NCI-H774 (cell line): ENCODE measurements at places on chromosomes 4 and X.

DNA sequence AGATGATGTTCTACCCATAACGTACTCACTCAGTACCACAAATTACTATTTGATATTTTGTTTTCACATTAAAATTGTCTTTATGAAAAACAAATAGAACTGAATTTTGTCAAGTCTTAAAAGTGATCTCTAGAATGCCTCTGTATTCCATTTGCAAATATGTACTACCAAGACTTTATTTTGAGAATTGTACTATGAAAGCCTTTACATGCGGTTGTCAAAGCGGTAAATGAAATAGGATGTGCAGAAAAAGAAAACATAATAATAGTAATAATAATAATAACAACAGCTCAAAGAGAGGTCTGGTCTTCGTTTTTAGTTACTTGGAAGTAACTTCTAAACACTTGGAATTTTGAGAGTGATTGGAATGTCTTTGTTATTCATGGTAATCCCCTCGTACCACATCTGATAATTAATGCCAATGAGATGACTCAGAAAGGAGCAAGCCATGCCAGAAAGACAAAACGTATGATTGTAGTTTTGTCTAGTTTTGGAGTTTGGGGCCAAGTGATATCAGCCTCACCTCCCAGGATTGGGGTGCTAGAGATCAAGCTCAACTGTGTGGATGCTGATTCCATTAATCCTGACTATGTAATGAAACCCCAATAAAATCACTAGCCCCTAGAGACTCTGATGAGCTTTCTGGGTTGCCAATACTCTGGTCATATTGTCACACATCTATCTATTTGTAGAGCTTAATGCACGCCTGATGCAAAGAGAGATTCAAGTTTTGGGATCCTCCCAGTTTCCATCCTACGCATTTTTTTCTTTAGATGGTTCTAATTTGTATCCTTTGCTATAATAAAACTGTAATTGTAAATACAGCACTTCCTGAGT lies 20.2 kb upstream of the CTSO start:
- no peak for DNase-seq

DNA sequence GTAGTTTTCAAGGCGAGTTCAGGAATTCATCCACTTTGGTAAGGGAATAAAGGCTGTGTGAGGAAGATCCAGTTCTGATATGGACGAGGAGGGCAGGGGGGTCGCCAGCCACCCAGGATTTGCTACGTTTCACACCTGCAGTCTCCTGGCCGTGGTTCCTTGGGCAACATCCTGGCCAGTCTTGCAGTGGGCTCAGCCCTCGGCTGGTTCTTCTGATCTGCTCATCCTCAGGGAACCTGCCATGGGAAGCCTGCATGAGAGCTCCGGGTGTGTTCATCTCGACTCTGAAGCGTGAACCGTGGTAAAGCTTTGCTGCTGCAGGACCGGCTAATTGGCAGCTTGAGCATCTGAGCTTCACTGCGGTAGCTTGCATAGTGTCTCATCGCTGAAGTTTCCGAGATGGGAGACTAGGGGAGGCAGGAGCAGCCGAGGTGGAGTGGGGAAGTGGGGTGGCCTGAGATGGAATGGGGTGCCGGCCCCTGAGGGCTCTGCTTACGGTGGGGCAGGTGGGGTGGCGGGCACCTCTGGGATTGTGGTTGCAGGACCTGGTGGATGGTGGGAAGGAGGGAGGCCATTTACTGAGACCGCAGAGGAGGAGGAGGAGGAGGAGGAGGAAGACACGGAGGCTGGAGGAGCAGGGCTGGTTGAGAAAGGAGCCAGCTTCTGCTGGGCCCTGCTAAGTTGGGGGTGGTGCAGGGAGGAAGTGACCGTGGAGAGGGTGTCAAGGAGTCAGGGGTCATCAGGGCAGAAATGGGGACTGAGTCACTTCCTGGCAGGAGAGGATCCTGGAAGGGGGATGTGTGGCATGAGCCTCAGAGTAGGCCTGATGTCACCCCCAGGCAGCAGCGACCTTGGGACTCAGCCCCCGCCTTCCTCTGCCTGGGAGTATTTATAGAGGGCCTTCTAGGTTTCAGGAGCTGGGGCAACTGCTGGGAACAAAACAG lies 213.1 kb upstream of the PSAPL1 start:
- DNase-seq = no peak

- DNase-seq = peak; percentile 24
Observed at GRCh38 chrX:18886344-18887161, 97.4 kb downstream of the PHKA2 start.

DNA sequence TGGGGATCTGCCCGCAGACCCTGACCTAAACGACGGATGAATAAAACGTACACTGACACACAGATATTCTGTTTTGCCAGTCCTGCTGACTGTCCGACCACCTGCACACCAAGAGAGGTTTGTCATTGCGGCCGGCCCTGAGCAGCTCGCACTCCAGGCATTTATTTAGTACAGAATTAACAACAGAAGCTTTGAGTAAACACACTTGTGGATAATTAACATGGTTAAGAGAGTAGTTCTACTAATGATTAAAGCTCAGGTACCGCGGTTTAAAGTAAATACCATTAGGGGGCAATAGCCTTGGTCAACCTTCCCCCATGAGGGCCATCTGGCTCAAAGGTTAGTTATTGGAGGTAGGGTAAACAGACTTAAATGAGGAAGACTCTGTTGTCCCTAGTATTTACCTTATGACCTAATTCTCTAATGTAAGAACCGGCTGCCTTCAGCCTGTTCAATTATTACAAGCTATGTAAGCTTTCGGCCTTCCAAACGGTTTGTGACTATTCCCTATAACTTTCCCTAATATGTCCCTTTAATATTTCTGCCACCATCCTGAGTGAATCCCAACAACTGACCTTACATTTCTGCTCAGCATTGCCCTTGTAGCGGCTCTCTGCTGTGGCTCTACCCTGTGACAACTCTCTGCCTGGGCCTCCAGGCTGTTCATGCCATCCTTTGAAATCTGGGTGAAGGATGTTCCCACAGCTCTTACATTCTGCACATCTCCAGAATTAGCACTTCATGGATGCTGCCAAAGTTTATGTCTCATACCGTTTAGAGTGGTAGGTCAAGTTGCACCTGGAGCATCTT lies 46.9 kb upstream of the SYTL5 start:
- peak; percentile 58 for DNase-seq

GRCh38 chr4:80500613-80501012 lies 165.1 kb downstream of the CFAP299 start:
- DNase-seq = no peak
